ENCODE measurements at places on chromosomes 1 and 21. TPM values are rescaled to one million over a fixed set of nuclear protein-coding genes. Genes with fewer than 3 reads are reported as not detected.

DNA sequence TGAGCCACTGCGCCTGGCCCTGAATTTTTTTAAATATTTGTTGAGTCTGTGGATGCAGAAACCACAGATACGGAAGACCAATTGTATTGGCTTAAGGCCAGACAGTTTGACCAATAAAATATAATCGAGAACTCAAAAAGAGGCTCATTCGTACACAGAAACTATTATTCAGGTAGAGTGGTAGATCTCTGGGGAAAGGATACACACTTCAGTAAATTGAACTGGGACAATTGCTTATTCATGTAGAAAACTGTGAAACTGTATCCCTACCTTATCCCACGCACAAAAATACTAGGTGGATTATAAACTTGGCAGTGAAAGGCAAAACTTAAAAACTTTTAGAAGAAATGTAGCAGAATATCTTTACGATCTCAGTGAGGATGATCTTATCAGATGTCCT, 25.0 kb upstream of the SHE start:
- H3K4me1 ChIP-seq = peaks cover 2% of the 10 kb centered on the region
- H3K4me3 ChIP-seq = no peak overlapping the region
- no peaks in the 10 kb centered on the region for H3K36me3 ChIP-seq
- no peaks in the 10 kb centered on the region for H3K27me3 ChIP-seq
- no peak overlapping the region for H3K27ac ChIP-seq

DNA sequence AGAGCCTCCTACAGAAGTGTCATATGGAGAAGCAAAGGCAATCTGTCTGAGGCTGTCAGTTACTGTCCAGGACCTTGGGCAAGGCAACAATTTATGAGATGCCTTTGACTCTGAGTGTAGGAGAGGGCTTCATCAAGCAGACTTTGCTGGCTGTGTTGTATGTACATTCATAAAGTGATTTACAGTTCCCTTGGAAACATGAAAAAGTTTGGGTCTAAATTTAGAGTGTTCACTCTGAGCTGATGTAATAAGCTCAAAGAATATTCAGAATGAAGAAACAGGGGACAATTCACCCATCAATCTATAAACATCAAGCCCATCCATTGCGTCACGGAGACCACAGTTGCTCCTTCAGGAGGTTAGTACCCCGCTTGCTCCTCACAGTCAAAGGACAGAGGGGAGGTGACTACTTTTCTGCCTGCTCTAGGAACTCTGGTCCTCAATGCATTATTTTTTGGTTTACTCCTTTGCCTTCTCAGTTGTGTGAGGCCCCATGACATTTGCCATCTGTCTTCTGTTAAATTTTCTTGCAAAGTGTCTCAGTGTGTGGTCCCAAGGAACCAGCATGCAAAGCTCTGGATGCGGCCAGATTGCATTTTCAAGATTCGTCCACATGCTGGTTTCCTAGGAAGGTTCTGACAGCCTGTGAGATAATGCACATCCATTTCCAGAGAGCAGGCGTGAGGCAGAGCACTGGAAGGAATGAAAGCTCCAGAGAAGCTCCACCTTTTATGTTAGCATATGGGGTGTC, 241.1 kb upstream of the KIAA0040 start:
- no peaks in the 10 kb centered on the region for H3K4me1 ChIP-seq
- no peaks in the 10 kb centered on the region for H3K27me3 ChIP-seq
- no peak overlapping the region for H3K4me3 ChIP-seq
- H3K36me3 ChIP-seq = no peaks in the 10 kb centered on the region

DNA sequence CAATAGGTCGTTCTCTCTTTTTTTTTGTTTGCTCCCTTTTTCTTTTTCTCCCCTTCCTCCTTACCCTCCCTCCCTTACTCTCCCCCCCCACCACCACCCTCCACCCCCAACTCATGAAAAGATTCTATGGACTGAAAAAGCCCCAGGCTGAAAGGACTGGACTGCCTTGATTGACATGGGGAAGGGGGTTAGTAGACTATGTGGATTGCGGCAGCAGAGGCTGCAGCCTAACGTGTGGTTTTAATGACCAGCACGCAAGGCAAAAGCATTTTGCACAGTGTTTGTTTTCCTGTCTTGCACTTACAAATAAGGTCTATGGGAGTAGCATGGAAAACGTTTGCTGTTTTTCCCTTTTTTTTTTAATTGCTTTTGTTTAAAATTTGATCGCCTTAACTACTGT, 5.5 kb downstream of the ZBTB18 start:
- H3K27ac ChIP-seq = no peak overlapping the region
- H3K4me3 ChIP-seq = no peak overlapping the region
- DNase-seq = no peak
- peaks cover 24% of the 10 kb centered on the region for H3K36me3 ChIP-seq

DNA sequence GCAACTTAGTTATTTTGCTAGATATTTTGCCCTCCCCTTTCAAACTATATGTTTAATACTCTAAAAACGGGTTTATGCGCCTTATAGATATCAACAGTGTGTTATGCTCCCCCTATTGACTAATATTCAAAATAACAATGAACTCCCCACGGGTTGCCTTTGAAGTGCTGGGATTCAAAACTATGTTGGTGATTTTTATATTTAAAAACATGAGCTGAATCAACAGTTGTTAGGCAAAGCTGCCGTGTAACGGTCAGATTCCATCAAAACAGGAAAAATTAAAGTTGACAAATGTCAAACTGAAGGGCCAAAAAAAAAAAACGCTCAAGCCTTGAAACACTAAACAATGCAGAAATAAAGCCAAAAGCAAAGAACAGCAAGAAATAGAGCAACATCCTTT, 2.5 kb downstream of the TGFBR3 start:
- no peak for DNase-seq
- H3K4me1 ChIP-seq = peaks cover 14% of the 10 kb centered on the region
- H3K4me3 ChIP-seq = peak overlapping the region; percentile 79

DNA sequence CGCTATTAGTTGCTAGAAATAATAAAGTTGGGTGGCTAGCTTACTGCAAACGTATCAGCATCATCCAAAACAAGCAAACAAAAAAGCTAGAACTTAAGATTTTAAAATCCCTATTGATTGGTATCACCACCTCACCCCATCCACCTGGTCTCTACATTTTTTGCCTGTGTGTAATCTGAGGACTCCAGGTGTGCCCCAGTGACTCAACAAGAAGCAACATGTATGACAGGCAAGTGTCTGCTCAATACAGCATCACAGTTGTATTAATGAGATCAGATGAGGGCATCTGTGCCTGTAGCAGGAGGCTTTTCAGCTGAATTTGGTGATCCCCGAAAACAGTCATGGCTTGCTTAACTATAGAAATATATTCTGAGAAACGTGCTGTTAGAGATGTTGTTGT, 14.6 kb upstream of the PAPPA2 start:
- no peaks in the 10 kb centered on the region for H3K36me3 ChIP-seq
- H3K4me3 ChIP-seq = no peak overlapping the region
- no peak for DNase-seq
- H3K27ac ChIP-seq = no peak overlapping the region

GRCh38 chr1:205962821-205963221, 19.6 kb upstream of the SLC26A9 start:
- no peak overlapping the region for H3K4me3 ChIP-seq
- no peaks in the 10 kb centered on the region for H3K36me3 ChIP-seq
- peak overlapping the region; percentile 6 for H3K27ac ChIP-seq
- H3K4me1 ChIP-seq = peaks cover 20% of the 10 kb centered on the region
- DNase-seq = peak; percentile 46
- no peaks in the 10 kb centered on the region for H3K27me3 ChIP-seq

- H3K36me3 ChIP-seq = no peaks in the 10 kb centered on the region
- H3K4me1 ChIP-seq = no peaks in the 10 kb centered on the region
- DNase-seq = no peak
- no peak overlapping the region for H3K4me3 ChIP-seq
- no peaks in the 10 kb centered on the region for H3K27me3 ChIP-seq
These were observed 61.9 kb upstream of the TARDBP start for GRCh38 chr1:10950316-10951172.

DNA sequence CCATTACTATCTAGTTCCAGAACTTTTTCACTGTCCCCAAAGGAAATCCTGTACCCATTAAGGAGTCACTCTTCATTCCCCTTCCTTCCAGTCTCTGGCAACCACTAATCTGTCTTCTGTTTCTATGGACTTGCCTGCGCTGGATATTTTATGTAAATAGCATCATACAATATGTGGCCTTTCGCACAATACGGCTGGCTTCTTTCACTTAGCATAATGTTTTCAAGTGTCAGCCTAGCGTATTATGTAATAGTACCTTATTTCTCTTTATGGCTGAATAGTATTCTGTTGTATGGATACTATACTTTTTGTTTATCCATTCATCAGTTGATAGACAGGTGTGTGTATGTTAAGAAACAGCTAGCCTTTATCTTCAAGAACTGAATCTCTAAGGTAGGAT, 14.3 kb downstream of the ATF3 start:
- peaks cover 31% of the 10 kb centered on the region for H3K36me3 ChIP-seq
- H3K27me3 ChIP-seq = no peaks in the 10 kb centered on the region
- no peak overlapping the region for H3K4me3 ChIP-seq
- no peak for DNase-seq
- no peak overlapping the region for H3K27ac ChIP-seq

GRCh38 chr1:9867408-9868243, 42.4 kb downstream of the CTNNBIP1 start:
- H3K27me3 ChIP-seq = no peaks in the 10 kb centered on the region
- H3K27ac ChIP-seq = no peak overlapping the region
- peak; percentile 86 for DNase-seq
- H3K4me3 ChIP-seq = no peak overlapping the region
- peaks cover 36% of the 10 kb centered on the region for H3K36me3 ChIP-seq
- H3K4me1 ChIP-seq = no peaks in the 10 kb centered on the region

GRCh38 chr1:68120136-68120791, 69.8 kb upstream of the DIRAS3 start:
- H3K36me3 ChIP-seq = no peaks in the 10 kb centered on the region
- H3K27ac ChIP-seq = no peak overlapping the region
- H3K4me1 ChIP-seq = no peaks in the 10 kb centered on the region
- DNase-seq = no peak
- no peak overlapping the region for H3K4me3 ChIP-seq
- no peaks in the 10 kb centered on the region for H3K27me3 ChIP-seq

DNA sequence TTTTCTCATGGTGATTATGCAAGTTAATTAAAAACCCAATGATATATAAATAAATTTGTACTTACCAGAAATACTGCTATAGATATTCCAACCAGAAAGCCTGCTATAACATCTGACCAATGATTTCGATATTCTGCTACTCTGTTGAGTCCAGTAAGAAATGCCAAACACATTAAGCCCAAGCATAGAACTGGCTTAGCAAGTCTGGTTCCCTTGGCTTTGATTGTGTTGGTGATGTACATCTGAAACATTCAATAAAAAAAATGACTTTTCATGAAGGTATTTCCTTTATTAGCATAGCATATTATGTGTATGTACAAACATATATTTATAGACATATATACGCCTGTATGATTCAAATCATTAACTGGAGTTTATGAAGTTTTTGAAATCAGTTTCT, 82.8 kb downstream of the PLPPR5 start:
- no peaks in the 10 kb centered on the region for H3K4me1 ChIP-seq
- no peak overlapping the region for H3K4me3 ChIP-seq
- no peaks in the 10 kb centered on the region for H3K27me3 ChIP-seq
- no peak overlapping the region for H3K27ac ChIP-seq
- no peak for DNase-seq
- H3K36me3 ChIP-seq = no peaks in the 10 kb centered on the region

DNA sequence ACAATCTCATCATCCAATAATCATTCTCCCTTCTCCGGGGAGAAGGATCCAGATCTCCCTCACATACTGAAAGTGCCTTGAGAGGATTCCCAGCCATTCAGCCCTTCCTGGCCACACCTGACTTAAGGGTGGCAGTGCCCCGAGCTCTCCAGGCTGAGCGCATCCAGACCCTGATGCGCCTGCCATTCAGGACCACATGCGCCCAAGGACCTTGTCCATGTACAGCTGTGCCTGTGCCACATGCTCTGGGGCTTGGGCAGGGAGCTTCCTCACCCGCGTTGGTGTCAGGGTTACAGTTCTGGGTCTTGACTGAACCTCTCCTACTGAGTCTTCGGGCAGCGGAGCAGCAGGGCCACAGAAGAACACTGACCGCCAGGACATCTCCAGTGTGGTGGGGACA, 121.1 kb downstream of the KIAA0319L start:
- no peaks in the 10 kb centered on the region for H3K27me3 ChIP-seq
- no peak for DNase-seq
- H3K4me3 ChIP-seq = no peak overlapping the region
- no peaks in the 10 kb centered on the region for H3K4me1 ChIP-seq
- peaks cover 81% of the 10 kb centered on the region for H3K36me3 ChIP-seq

GRCh38 chr1:187270256-187270655, 441.5 kb downstream of the PLA2G4A start:
- H3K36me3 ChIP-seq = no peaks in the 10 kb centered on the region
- DNase-seq = no peak
- H3K4me1 ChIP-seq = no peaks in the 10 kb centered on the region
- no peaks in the 10 kb centered on the region for H3K27me3 ChIP-seq
- no peak overlapping the region for H3K27ac ChIP-seq
- H3K4me3 ChIP-seq = no peak overlapping the region

DNA sequence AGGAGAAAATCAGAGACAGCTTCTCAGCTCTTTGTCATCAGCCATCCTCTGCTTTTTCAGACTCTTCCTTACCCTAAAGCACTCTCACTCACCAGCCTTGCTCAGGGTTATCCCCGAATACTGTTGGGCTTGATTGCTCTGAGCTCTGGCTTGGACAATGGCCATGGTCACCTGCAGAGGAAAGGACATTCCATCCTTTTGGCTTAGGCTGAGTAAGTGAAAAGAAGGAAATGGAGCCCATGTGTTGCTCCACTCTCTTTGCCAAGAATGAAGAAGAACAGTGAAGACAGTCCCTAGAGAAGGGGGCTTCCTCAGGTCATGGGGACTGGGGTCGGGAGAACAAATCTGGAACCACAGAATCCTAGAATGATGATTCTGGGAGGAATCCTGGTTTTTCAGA, 2.3 kb downstream of the MTMR11 start:
- H3K27ac ChIP-seq = no peak overlapping the region
- H3K4me1 ChIP-seq = peaks cover 18% of the 10 kb centered on the region
- H3K36me3 ChIP-seq = no peaks in the 10 kb centered on the region
- H3K4me3 ChIP-seq = no peak overlapping the region
- no peaks in the 10 kb centered on the region for H3K27me3 ChIP-seq
- no peak for DNase-seq

YARS1 gene
- total RNA-seq = 111 TPM

SELL gene
- total RNA-seq = 12.1 TPM

TPTE gene
- total RNA-seq = not detected

FMN2 gene
- 0.52 TPM for total RNA-seq

TYW3 gene
- 18.4 TPM for total RNA-seq

AMY1A gene
- 1.6 TPM for total RNA-seq

HSPA13 gene
- total RNA-seq = 24.9 TPM

ZBTB37 gene
- 14.7 TPM for total RNA-seq

Data from upper lobe of right lung (tissue), 1 donor.